Right ventricle myocardium superior (tissue), 1 donor: ENCODE measurements at places on chromosomes 3 and 15. TPM values are rescaled to one million over a fixed set of nuclear protein-coding genes. Genes with fewer than 3 reads are reported as not detected.

Gene SLCO2A1
- 8.3 TPM for total RNA-seq

Gene RFT1
- total RNA-seq: 9.8 TPM

DNA sequence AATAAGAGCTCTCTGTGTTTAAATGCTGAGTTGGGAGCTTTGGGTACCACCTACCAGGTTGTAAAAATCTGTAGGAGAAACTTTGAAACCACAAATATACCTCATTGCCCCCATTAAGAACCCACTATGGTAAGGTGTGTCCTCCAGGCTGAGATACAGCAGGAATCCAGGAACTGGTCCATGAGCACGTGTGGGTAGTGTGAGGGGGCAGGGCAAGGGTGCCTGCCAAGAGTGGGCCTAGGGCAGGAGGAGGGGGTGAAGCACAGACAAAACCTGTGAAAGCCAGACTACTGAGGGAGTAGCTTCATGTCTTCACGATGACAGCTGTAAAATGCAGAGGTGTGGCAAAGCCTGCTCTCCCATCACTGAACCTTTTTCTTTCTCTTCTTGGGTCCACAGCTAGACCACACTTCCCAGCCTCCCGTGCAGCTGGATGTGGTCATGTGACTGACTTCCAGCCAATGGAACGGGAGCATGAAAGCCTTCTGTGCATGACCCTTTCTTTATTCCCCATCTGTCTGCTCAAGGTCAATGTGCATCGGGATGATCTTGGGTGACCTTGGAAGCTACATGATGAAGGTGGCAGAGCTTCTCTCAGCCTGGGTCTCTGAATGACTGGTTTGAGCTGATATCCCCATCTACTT, 51.1 kb upstream of the POMGNT2 start:
- no peak for DNase-seq

Gene SERINC4
- 0.19 TPM for total RNA-seq

- no peak for DNase-seq
Observed at GRCh38 chr3:139217633-139218032, 126.2 kb upstream of the MRPS22 start.

DNA sequence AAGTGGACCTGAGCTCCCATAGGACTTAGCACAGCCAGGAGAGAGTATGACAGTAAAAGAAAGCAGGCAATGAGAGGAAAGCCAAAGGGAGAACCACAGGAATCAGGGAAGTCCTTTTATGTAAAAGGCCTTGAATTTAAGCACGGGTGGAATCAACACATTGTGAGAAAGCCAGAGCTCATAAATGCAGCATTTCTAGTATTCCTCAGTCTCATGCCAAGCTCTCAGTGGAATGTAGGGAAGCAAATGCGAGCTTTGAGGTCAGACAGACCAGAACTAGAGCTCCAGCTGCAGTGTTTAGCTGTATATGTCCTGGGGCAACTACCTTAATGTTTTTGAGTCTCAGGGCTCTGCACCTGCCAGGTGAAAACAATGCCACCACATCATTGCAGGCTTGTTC, 132.1 kb upstream of the TRIM42 start:
- DNase-seq: no peak

DNA sequence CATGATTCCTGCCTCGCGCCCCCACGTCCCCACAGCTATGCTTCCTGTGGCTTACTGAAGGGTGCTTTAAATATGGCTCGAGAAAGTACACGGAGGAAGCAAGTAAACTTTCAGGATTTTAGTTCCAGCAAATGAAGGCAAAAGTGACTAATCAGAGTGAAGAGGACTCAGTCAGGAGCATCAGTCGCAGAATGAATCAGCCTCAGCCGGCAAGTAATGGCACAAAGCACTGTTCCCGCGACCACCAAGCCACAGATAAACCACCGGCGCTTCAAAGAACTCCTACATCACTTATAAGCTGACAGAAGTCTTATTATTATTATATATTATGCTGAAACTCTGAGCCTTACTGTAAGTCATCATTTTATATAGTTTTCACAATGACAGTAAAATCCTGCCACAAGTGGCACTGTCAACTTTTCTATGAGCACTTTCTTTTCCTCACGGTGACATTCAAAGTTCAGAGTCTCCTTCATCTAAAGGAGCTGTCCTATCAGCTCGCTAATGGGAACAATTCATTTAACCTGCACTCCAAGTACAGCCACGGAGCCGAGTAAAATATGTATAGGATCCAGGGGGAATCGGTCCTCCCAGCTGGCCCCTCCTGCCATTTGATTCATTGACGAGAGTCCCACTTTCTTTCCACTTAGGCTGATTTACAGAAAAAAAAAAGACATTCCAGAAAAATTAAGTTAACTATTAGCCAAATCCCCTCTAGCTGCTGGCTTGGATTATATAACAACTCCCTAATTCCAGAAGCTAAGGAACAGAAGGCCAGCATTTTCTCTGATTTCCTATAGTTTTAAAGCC, 217.0 kb upstream of the ICE2 start:
- DNase-seq: no peak
